Small intestine (tissue), 16 donors: ENCODE measurements at places on chromosomes 7 and 10. TPM values are rescaled to one million over a fixed set of nuclear protein-coding genes. Genes with fewer than 3 reads are reported as not detected.

The HHEX gene
- polyA plus RNA-seq, result 0.67 TPM

The GJD4 gene
- polyA plus RNA-seq, result 0.09 TPM

- no peaks in the 10 kb centered on the region for H3K27me3 ChIP-seq
- peaks cover 4% of the 10 kb centered on the region for H3K4me1 ChIP-seq
- no peaks in the 10 kb centered on the region for H3K36me3 ChIP-seq
- DNase-seq, result peak; percentile 16
These were observed 48.4 kb downstream of the GRID2IP start for GRCh38 chr7:6502886-6503285.

DNA sequence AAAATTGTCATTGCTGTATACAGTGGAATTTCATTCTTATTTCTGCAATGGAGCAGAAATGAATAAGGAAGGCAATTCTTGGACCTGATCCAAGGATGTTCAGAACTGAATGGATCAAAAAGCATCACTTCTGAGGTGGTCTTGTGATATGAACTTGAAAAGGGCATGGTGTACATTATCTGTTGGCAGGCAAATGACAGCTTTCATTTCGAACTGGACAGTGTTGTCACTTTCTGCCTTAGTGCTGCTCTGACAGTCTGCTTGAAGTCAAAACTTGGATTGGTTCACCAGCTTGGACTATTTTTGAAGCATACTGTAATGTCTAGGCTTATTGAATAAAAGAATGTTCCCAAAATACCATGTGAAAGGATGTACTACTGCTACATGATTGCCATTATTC is 52.0 kb downstream of the VCL start:
- DNase-seq, result no peak
- H3K27me3 ChIP-seq, result no peaks in the 10 kb centered on the region
- no peak overlapping the region for H3K27ac ChIP-seq
- no peaks in the 10 kb centered on the region for H3K4me1 ChIP-seq

GRCh38 chr7:70063371-70063770 is 465.1 kb downstream of the AUTS2 start:
- H3K4me3 ChIP-seq, result no peak overlapping the region
- no peaks in the 10 kb centered on the region for H3K4me1 ChIP-seq
- no peaks in the 10 kb centered on the region for H3K36me3 ChIP-seq

DNA sequence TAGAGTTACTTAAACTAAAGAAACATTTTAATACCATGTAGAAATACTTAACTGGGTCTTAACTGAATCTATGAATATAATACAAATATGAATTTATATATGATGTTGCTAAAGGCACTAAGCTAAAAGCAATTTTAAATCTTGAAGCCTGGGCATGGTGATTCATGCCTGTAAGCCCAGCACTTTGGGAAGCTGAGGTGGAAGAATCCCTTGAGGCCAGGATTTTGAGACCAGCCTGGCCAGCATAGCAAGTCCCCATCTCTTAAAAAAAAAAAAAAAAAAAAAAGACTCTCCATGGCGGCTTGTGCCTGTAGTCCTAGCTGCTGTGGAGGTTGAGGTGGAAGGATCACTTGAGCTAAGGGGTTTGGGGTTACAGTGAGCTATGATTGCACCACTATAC is 95.3 kb downstream of the CCSER2 start:
- no peak overlapping the region for H3K4me3 ChIP-seq
- peaks cover 2% of the 10 kb centered on the region for H3K36me3 ChIP-seq
- no peaks in the 10 kb centered on the region for H3K27me3 ChIP-seq
- no peaks in the 10 kb centered on the region for H3K4me1 ChIP-seq
- no peak overlapping the region for H3K27ac ChIP-seq
- no peak for DNase-seq

The OR6B1 gene
- polyA plus RNA-seq, result not detected

DNA sequence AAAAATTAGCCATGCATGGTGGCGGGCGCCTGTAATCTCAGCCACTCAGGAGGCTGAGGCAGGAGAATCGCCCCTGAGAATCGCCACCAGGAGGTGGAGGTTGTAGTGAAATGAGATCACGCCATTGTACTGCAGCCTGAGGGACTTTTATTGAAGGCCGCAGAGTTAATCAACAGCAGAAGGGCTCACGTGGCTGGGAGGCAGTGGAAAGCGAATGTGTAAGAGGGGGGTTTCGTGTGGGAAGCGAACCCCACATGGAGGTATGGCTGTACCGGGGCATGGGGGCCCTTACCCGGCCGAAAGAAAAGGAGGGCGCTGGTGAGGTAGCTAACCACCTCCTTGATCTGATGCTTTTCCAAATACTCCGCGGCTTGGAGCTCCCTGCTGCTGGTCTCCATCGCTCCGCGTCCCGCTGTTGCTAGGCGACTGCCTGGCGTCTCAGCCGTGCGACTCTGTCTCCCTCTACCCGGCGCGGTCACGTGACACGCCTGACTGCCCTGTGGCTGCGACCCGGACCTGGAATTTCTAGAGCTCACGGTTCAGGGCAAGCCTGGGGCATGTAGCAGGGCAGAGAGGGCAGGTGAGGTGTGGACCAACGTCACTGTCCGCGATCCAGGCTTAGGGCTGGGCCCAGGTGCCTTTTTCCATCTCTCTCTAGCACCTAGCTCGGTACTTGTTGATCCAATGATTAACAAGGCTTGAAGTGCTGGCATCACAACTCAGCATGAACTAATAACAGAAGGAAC is at the start of gene EFCAB10:
Gene EFCAB10 (minus strand): TSS at position 428 of the 746 bp plus-strand sequence. CDS start 30 bp downstream, at position 398.
- H3K27me3 ChIP-seq, result no peaks in the 10 kb centered on the region
- peaks cover 6% of the 10 kb centered on the region for H3K4me1 ChIP-seq
- H3K4me3 ChIP-seq, result peak within 1 kb of the TSS; percentile 5
- DNase-seq, result peak; percentile 72
- no peak within 1 kb of the TSS for H3K27ac ChIP-seq
- H3K36me3 ChIP-seq, result no peaks in the 10 kb centered on the region

The COL28A1 gene
- 1.1 TPM for polyA plus RNA-seq
